ENCODE measurements at places on chromosomes 3 and 15. TPM values are rescaled to one million over a fixed set of nuclear protein-coding genes. Genes with fewer than 3 reads are reported as not detected.

DNA sequence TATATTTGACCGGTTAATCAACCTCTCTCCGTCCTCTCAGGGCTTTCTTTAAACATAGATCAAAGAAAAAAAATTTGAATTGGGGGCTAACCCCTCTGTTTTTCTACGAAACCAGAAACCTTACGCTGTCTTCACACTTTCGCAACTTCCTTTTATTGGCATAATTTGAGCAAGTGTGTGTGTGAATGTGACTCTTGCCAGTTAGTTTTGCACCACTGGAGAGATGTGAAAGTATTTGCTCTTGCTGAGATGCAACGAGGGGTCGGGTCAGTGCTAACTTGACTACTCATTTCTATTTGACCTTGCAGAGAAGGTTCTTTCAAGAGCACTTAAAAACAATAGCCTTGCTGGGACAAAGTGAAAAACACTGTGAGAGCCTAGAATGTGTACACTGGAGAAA is 81.2 kb downstream of the FAM43A start:
- H3K27me3 ChIP-seq, result no peaks in the 10 kb centered on the region
- no peak for DNase-seq
- H3K36me3 ChIP-seq, result no peaks in the 10 kb centered on the region
- no peak overlapping the region for H3K4me3 ChIP-seq
- H3K4me1 ChIP-seq, result no peaks in the 10 kb centered on the region
- H3K27ac ChIP-seq, result no peak overlapping the region

DNA sequence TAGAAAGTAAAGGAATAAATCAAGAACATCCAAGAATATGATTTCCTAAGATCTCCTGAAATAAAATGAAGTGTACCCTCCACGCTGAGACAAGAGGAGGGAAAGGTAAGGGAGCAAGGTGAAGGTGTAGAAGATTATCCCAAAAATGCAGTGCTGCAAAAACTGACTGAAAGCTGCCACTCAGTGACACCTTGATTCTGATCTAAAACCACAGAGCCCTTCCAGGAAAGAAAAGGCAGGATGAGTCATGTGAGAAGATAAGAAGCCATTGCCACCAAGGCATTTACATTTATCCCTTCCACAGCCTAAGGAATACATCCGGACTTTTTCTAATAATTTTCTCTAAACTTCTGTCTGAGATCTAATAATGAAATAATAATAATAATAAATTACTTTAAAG is 49.9 kb downstream of the IGSF11 start:
- DNase-seq, result no peak
- H3K4me3 ChIP-seq, result no peak overlapping the region
- no peaks in the 10 kb centered on the region for H3K4me1 ChIP-seq
- no peak overlapping the region for H3K27ac ChIP-seq
- H3K36me3 ChIP-seq, result no peaks in the 10 kb centered on the region

- no peak overlapping the region for H3K27ac ChIP-seq
- no peak for DNase-seq
- H3K36me3 ChIP-seq, result no peaks in the 10 kb centered on the region
- no peaks in the 10 kb centered on the region for H3K27me3 ChIP-seq
- H3K4me3 ChIP-seq, result no peak overlapping the region
- no peaks in the 10 kb centered on the region for H3K4me1 ChIP-seq
Observed at GRCh38 chr3:98532275-98532637, 478 bp downstream of the GPR15 start.

- H3K27me3 ChIP-seq, result no peaks in the 10 kb centered on the region
- no peaks in the 10 kb centered on the region for H3K36me3 ChIP-seq
- peak overlapping the region; percentile 32 for H3K27ac ChIP-seq
Observed at GRCh38 chr15:64883100-64883581, 28.6 kb upstream of the ANKDD1A start.

Gene GPR27
- 9.7 TPM for total RNA-seq

Gene PLSCR5
- total RNA-seq, result not detected

Gene MAP2K5
- 27.1 TPM for total RNA-seq
